Calu3 (cell line): ENCODE measurements at places on chromosomes 12 and 14.

GRCh38 chr14:95045836-95046430, 111.4 kb downstream of the DICER1 start:
- no peak for DNase-seq

DNA sequence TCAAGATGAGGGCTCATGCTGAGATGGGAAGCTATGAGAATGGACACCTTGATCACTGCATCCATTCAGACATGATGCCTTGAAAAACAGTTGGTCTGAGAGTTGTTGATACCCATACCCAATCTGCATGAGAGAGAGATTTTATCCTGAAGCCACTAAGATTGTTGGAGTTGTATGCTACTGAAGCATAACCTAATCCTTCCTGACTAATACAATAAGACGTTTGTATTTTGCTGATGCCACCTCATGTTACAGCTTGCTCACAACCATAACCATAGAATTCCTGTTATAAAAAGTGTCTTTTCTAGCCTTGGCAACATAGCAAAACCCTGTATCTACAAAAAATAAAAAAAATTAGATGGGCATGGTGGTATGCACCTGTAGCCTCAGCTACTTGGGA, 12.7 kb upstream of the SERPINA1 start:
- DNase-seq, result no peak

DNA sequence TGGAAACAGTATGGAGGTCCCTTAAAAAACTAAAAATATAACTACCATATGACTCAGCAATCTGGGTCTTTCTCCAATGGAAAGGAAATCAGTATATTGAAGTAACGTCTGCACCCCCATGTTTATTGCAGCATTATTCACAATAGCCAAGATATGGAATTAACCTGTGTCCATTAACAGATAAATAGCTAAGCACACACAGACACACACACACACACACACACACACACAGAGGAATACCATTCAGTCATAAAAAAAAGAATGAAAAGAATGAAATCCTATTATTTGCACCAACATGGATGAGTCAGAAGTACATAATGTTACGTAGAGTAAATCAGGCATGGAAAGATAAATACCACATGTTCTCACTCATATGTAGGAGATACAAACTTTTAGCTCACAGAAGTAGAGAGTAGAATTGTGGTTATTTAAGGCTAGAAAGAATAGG, 4.7 kb downstream of the KLRK1 start:
- DNase-seq, result no peak

DNA sequence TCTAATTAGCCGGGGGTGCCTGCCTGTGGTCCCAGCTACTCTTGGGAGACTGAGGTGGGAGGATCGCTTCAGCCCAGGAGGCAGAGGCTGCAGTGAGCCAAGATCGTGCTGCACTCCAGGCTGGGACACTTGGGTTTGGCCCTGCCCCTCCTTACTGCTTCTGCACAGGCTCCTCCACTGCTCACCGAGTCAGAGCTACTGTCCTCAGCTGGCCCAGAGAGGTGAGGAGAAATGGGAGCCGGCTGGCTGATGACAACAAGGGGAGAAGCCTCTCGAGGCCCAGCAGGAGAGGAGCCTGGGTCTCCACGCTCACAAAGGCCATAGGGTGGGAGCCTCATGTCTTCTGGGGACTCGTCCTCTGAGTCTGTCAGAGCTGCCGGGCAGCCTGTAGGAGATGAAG, 13.7 kb downstream of the CALCOCO1 start:
- DNase-seq, result no peak

DNA sequence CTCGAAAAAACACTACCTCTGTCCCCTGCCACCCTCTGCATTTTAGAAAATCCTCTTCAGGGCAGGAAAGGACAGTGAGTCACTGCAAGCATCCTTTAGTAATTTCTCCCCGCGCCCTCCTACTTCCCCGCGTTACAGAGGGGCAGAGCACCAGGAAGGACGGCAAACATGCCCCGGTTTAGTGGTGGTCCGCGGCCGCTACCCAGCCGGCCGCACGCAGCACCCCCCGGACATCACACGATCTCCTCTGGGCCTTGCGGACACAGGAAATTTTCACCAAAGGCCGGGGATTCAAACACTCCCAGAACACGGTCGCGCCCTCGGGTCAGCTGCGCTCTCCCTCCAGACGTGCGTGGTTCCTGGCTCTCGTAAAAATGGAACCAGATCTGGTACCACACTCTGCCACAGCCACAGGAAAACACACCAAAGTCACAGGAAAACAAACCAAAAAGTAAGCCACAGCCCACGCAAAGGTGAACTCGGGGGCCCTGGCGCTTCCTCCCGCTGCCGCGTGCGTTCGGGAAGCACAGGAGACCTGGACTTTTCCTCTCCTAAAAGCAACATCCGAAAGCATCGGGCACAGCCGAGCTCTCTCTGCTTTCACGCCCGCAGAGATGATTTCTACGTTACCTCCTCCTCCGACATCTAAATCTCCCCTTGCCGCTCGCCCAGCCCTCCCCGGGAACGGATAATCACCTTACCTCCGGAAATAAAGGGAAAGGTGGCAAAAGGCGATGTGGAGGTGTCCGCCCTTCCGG, 839 bp downstream of the SLC38A1 start:
- DNase-seq, result no peak

- DNase-seq, result peak; percentile 85
Measured at GRCh38 chr12:124369055-124369826, 74.3 kb downstream of the RFLNA start.

DNA sequence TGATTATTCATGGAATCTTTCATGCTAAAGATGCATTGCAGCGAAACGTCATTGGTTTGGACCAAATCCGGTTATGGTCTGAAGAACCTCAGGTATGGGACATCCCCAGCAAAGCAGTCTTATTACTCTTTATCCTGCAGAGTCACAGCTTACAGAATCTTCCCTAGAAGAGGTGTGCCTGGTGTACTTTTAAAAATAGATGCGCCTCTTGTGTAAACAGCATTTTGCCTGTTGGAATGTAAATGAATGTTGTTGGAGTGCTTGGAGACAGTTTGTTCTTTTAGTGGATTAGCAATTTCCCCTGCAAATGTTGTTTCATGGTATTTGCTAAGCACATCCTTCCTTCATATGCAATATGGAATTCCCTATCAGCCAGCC, 242.5 kb downstream of the ZFP36L1 start:
- no peak for DNase-seq

DNA sequence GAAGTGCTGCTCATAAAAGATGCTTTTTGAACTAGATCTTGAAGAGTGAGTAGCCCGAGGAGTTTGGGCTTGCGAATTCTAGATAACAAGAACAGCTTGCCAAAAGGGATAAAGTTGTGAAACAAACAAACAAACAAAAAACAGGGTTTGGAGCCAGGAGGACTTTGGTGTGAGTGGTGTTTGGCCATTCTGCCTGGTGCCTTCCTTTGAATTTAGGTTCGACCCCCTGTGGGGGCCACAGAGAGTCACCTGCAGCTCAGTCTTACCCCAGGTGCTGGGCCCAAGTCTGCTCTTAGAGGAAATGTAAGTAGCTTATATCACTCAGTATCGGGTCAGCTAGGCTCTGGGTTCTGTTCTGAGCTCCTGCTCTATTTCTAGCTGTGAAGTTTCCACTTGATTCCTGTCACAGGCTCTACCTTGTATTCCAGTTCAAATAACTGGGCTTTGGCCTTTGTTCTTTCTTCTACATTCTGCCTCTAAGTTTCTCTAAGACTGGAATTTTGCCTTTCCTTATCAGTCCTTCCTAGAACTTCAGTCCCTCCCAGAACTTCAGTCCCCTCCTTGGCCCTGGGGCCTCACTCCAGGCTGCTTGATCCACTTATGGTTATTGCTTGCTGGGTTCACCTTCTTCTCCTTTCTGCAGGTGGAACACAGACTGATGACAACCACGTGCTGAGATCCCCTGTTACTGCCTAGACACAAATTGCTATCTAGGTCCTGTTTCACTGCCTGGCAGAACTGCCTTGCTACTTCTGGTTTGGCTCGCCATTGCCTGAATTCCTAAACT, 20.5 kb upstream of the DUSP6 start:
- DNase-seq, result no peak

DNA sequence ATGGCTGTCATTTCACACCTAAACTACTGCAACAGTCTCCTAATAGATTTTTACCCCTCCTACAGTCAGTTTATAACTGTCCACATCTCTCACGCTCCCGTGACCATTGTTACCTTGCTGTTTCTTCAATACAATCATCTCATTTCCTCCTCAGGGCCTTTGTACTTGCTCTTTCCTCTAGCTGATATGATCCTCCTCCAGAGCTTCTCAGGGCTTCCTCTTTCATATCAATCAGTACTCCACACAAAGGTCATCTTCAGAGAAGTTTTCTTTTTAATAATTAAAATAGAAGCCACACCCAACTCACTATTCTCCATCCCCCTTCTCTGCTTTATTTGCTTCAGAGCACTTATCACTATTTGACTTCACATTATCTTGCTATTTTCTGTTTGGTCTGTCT, 508.2 kb downstream of the NELL2 start:
- DNase-seq, result no peak

GRCh38 chr12:116395396-116395795, 117.9 kb upstream of the MED13L start:
- no peak for DNase-seq

DNA sequence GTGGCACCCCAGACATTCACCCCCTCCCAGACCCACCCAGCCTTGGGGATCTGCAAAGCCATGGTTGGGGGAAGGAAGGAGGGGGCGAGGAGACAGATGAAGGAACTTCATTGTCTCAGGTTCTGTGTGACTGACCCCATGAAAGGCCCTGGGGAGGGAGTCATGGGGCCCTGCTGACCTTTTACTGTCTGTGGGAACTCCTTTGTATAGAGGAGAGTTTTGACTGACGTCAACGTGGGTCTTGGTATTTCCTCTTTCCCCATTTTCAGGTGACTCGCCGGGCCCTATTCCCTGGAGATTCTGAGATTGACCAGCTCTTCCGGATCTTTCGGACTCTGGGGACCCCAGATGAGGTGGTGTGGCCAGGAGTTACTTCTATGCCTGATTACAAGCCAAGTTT, 3.1 kb upstream of the RAB5B start:
- DNase-seq, result no peak

DNA sequence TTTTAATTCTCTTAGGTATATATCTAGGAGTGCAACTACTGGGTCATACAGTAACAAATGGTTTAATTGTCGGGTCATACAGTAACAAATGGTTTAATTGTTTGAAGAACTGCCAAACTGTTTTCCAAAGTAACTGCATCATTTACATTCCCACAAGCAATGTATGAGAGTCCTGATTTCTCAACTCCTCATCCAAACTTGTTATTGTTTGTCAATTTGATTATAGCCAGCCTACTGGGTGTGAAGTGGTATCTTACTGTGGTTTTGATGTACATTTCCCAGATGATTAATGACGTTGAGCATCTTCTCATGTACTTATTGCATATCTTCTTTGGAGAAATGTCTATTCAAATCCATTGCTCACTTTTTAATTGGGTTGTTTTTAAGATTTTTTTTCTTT, 67.6 kb upstream of the CFL2 start:
- DNase-seq, result no peak

GRCh38 chr14:104478656-104479055, 100.9 kb upstream of the C14orf180 start:
- no peak for DNase-seq

GRCh38 chr14:99699085-99699760, 15.1 kb downstream of the CYP46A1 start:
- no peak for DNase-seq

- no peak for DNase-seq
Measured at GRCh38 chr14:89702073-89702875, 252.3 kb downstream of the EFCAB11 start.

DNA sequence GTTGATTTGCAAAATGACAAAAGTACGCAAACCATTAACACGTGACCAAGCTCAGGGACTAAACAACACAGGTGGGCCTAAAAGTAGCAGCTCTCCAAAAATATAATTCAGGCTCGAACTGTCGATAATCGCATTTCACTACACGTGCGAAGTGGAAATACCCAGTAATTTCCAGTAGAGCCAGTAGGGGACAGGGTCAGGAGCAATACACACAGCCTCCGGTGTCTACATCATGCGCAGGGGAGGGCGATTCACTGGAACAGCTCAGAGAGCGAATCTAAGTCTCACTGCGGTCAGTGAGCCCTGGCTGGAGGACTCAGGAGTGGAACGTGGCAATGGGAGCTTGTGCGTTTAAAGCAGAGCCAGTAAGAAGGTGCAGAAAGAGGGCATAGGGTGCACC, 40.4 kb downstream of the SETD3 start:
- no peak for DNase-seq

DNA sequence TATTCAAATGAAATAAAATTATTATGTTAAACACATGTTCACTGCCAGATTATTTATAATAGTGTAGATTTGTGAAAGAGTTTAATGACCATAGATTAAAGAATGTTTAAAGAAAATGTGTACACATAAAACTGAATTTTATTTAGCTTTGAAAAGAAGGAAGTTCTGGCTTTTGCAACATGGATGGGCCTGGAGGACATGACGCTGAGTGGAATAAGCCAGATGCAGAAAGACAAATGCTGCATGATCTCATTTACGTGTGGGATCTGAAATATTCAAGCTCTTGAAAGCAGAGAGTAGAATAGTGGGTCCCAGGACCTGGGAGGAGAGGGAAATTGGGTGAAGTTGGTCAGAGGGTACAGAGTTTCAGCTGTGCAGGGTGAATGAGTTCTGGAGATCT, 1261.2 kb downstream of the TMEM121 start:
- DNase-seq, result no peak

GRCh38 chr12:116719731-116720528, 17.9 kb downstream of the SPRING1 start:
- no peak for DNase-seq

DNA sequence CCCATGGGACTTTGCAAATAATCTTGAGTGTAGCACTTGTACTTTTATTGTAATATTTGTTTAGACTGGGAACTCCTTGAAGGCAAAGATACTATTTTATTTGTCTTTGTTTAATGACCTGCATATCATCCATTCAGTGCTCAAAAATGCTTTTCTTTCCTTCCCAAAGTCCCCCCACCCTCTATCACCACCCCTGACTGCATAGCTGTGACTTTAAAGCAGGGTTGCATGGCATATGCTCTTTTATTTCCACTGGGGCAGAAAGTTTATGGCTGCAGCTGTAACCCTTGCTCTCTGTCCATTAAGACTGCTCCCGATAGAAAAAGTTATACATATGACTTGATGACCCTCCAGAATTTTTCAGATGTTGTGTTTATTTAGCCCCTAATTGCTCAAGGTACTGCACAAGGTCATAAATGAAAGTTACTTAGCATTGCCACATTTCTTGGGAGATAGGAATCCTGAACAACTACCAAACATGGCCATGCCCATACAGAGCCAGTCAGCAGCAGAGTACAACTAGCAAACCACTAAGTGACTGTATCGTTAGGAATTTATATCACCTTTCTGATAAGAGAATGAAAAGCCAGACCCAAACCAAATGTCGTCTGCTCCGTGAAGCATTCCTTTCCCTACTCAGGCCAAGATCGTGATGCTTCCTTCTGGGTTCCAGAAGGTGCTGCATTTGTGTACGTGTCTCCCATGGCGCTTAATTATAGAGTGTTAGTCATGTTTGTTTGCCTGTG, 114.3 kb downstream of the DIP2B start:
- DNase-seq, result peak; percentile 38

GRCh38 chr14:94682061-94682516, 69.9 kb downstream of the SERPINA3 start:
- no peak for DNase-seq

GRCh38 chr12:19203539-19204506, 74.3 kb downstream of the PLEKHA5 start:
- DNase-seq, result no peak
